Activated naive CD4-positive, alpha-beta T cell treated with anti-CD3 and anti-CD28 coated beads, Interleukin-2, amount 50 U/mL, for 72 hours (primary cell): ENCODE measurements at places on chromosomes 1 and 21.
A peak's percentile ranks its signal among the peaks of the same experiment; 100 is the strongest.

DNA sequence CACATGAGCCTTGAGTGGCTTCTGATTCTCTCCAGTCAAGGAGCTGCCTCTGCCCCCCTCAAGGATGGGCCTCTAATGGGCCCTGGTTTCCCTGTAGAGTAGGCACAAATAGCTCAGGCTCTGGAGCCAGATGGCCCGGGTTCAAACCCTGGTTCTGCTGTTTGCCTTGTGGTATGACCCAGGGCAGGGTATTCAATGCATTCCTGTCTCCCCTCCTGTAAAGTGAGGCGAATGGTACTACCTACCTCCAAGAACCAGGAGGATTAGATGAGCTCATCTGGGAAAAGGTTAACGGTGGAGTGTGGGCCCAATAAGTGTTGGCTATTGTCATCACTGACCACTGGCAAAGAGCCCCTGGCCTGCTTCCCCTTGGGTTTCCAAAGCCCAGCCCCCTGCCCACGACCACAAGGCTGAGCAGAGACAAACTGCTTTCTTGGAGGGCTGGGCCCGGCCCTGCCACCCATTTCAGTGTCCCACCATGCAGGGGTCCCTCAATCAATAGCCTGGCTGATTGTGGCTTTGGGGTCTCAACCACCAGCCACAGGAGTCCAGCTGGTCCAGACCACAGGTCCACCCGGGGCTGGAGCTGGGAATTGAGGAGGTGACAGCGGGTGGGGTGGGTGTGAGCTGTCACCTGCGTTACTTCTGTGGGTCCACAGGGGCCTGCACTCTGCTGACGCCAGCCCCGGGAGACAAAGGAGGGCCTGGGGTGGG is 115.6 kb upstream of the RUNX3 start:
- DNase-seq: no peak

- DNase-seq: peak; percentile 97
Observed at GRCh38 chr1:40373323-40374283, at the start of gene SMAP2. TSS of gene SMAP2 (plus strand) at chr1:40373727. CDS start at chr1:40374121, 394 bp downstream.

DNA sequence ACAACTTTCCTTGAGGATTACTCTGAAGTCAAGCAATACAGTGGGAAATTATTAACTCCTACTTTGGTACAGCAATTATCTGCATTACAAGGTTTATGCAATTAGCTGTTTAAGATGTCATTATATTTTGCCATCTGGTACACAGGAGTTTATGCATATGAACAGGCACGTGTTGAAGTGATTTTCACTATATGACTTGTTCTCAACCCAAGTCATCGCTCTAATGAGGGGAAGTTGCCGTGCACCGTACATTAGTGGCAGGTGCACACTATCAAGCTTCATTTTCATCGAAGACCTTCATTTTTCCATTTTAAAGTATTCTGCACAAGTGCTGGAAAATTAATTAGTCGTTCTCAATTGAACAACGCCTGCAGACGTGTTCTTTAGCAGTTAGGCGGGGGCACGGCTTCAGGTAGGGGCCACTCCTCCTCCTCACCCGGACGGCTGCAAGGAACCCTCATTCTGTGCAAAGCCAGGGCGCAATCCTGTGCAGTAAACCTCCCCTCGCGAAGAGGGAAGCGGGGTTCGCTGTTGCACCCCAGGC is 39.8 kb upstream of the NFIA start:
- DNase-seq: no peak

DNA sequence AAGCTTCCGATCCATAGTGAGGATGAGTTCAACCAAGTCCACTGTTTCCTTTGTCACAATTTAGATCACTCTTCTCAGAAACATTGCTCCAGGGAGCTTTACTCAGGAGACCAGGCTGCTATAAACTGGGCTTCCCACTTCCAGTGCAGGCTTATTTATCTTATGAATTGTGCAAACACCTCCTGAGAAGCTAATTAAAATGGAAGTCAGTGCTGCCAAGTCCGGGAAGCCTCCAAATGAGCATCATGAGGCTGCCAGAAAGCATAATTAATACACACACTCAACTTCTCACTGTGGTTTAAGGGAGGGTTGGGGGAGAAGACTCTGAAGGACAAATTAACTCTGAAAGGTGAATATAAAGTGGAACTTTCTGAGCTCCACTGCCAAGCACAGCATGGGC is 145.0 kb upstream of the SGIP1 start:
- no peak for DNase-seq

DNA sequence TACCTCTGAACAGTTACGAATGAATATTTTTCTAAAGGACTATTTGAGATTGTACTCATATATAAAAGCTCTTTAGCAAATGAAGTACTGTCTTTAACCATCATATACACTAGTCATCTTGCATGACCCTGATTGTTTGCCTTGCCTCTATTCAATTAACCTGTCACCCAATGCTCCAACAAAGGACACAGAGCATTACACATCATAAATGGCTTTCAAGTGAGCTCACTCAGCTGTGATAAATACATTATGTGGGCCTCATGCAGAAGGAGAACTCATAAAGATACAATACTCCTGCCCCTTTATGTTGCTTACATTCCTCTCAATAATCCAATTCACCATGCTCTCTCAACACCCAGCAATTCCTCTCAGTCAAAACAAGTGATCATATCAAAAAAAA is 993.0 kb upstream of the PRMT6 start:
- DNase-seq: no peak

DNA sequence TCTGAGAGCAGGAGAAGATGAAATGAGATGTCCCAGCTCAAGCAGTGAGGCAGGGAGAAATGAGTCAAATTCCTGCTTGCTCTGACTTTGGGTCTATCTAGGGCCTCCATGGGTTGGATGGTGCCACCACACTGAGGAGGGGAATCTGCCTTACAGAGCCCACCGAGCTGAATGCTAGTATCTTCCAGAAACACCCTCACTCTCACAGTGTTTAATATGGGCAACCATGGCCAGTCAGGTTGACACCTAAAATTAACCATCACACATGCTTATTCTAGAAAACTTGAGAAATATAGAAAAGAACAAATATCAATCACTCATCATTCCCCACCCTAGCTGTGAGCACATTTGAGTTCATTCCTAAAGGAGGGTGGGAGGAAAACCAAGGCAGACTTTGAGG is 29.4 kb upstream of the FHAD1 start:
- no peak for DNase-seq

GRCh38 chr1:186738926-186739325 is 58.7 kb upstream of the PTGS2 start:
- DNase-seq: no peak

- no peak for DNase-seq
Observed at GRCh38 chr1:178361847-178362246, 134.9 kb downstream of the CLEC20A start.

DNA sequence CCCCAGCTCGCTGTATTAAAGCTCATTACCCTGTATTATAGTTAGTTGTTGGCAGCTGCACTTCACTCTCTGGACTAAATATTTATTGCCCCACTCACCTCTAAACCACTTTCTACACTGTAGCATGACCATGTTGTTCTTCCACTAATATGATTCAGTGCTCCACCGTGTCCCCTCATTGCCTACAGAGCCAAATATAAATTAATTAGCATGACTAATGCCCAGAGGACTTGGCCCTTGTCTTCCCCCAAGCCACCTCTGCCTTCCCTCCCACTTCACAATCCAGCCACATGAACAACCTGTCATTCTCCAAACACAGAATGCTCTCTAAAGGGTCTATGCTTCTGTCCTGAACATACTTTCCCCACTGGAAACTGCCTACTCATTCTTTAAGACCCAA is 276.5 kb downstream of the PLPP3 start:
- no peak for DNase-seq

DNA sequence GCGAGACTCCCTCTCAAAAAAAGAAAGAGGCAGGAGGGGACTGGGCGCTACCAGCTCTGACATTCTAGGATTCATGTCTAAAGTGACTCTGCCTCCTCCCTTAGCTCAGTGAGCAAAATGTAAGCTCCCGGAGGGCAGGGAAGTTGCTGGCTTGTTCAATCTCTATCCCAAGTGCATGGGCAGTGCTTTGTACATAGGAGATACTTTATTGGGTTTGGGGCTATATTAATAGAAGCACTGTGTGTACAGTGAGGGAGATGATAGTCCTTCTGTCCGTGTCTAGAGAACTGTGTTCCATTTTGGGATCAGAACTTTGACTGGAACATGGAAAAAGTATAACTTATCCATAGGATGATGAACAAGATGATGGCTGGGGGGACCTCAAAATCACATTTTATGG is 16.7 kb upstream of the LUZP1 start:
- DNase-seq: no peak

GRCh38 chr21:38574895-38575575 is 76.8 kb upstream of the ERG start:
- DNase-seq: no peak

DNA sequence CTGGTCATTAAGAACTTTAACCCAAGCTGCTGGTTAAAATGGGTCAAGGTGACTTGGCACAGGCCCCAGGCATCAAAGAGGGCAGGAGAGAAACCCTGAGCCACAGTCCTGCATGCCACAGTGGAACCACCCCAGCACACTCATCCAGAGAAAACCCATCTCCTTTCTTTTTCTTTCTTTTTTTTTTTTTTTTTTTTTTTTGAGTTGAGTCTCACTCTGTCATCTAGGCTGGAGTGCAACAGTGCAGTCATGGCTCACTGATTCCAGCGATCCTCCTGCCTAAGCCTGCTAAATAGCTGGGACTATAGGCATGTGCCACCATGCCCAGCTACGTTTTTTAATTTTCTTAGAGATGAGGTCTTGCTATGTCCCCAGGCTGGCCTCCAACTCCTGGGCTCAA is 109.2 kb upstream of the RAB4A start:
- no peak for DNase-seq

GRCh38 chr1:17091252-17091651 is 28.0 kb downstream of the PADI2 start:
- DNase-seq: no peak

DNA sequence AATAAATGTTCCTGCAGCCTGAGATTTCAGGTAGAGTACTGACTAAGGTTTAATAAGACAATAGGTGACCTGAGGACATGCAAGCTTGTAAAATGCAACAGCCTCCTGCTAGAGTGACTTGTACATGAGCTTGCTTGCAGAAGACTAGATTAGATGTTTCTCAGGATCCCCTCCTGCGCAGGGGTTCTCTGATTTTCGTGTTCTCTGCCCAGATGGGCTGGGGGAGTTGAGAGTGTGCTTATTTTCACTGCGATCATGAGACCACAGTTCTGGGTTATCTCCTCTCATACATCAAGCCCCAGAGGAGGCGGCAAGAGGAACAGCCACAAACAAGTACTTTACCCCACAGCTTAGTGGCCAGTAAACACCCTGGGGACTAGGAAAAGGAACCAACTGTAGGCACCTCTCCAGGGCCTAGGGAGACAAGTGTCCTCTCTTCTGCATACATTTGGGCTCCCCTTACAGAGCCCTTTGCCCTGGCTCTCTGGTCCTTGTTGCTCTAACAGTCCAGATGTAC is 8.0 kb downstream of the TMEM81 start:
- no peak for DNase-seq
